ENCODE measurements at places on chromosomes 7 and 10.

GRCh38 chr7:91780521-91780920 lies 100.0 kb downstream of the MTERF1 start:
- DNase-seq: no peak

DNA sequence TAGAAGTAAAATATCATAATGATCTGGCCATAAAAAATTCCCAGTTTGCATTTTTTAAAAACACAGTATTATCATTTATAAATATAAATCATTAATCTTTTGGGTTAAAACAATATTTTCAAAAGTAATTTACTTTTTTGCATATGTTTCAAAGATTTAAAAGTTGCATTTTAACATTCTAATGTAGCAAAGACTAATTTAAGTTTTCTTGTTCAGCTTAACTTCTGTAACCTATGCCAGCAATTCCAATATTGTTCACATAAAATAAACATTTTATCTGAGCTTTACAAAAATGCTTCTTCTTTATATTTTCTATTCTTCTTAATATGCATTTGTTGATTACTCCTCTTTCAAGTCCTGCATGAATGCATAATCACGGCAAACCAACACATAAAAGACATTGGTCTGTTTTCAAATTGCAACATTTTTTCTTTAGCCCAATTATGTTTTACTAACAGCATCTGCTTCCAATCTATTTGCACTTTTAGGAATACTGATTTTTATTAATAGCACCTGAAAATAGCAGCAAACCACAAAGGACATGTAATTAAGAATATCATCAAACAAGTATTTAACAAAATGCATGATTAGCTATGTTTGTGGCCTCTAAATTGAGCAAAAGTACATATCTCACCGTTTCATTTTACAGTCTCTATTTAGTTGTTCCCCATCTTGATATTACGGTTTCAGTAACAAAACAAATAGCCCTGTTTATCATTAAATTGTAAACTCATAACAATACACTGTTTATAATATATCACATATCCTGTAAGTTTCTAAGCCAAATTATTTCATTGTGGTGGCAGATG lies 286.9 kb upstream of the NFE2L3 start:
- DNase-seq: no peak

GRCh38 chr10:30830315-30831230 lies 201.0 kb upstream of the LYZL2 start:
- no peak for DNase-seq

DNA sequence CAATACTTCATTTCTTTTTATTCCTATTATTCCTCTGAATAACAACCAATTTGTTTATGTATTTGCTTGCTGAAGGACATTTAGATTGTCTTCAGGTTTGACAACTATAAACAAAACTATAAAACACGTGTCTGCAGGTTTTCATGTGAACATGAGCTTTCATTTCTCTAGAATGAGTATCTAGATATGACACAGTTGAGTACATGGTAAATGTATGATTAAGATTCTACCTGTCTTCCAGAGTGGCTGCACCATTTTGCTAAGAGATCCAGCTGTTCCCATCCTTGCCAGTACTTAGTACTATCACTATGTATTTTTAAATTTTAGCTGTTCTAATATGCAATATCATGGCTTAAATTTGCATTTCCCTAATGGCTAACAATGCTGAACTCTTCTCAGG lies 10.1 kb downstream of the MCMBP start:
- no peak for DNase-seq

GRCh38 chr7:70334871-70335270 lies 736.6 kb downstream of the AUTS2 start:
- DNase-seq: no peak

DNA sequence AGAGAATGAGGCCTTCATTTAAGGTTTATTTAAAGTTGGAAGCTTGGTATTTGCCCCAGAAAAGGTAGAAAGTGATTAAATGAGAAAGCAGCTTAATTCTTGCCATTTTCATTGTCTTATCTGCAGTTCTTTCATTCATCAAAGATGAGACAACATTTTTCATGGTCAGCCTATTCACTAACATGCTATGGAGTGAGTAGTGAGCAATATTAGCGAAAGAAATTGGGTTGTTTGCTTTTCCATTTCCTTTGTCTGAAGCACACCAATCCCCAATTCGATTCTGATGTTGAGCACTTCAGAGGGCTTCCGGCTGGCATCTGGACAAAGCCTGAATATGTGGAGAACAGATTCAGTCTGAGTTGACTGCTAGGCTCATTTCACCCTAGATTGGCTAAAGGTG lies 317.2 kb downstream of the BBS9 start:
- DNase-seq: no peak

DNA sequence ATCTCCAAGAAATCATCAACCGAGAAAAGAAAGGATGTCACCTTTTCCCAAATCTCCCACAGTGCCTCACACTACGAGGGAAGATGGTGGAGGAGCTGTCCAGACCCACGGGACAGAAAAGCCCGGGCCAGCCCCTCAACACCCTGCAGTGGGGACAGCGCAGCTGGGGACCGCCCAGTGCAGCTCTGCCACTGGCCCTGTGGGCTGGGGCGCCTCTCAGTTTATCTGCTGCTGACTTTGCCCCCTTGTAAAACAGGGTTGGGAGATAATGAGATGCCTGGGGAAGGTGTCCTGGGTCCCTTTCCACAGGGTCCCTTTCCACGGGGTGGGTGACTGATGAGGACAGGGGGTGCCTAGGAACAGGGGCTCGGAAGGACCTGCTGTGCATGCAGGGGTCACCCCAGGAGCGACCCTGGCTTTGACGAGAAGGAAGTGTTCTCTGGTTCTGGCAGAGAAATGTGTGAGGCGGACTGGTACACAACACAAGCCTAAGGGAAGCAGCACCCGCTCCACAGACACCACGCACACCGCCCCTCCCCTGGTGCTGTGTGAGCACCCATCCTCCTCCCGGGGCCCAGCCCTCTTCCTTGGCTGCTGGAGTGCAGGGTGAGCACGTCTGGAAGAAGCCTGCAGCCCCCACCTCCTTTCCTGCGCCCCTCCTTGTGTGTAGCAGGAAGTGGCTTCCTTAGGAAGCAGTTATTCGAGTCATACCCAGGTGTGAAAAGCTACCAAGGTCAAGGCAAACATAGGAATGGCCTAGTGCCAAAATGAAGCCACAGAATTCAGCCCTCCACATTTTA lies 339.9 kb downstream of the DNAJB6 start:
- no peak for DNase-seq

- no peak for DNase-seq
These were observed 44.8 kb downstream of the GNAT3 start for GRCh38 chr7:80467069-80467468.

DNA sequence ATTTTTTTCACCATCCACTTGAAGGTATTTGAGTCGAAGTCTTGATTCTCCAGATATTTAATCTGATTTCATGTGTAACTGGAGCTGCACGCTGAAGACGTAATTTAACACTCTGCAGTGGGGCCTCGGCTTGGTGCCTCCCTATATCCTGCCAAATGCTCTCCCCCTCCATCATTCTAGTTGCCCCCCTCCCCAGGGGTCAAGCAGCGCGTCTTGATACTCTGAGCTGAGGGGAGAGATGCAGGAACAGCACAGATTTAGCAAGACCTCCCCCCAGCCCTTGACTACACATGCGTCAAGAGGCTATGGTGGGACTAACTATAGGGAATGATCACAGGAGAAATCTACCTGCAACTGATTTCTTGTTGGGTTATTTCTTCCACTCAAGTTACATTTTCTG lies 85.8 kb downstream of the PRPF18 start:
- DNase-seq: no peak

- no peak for DNase-seq
These were observed 104.1 kb upstream of the KCNMA1 start for GRCh38 chr10:77741746-77742145.

GRCh38 chr10:126839094-126839761 lies 66.0 kb upstream of the DOCK1 start:
- no peak for DNase-seq

DNA sequence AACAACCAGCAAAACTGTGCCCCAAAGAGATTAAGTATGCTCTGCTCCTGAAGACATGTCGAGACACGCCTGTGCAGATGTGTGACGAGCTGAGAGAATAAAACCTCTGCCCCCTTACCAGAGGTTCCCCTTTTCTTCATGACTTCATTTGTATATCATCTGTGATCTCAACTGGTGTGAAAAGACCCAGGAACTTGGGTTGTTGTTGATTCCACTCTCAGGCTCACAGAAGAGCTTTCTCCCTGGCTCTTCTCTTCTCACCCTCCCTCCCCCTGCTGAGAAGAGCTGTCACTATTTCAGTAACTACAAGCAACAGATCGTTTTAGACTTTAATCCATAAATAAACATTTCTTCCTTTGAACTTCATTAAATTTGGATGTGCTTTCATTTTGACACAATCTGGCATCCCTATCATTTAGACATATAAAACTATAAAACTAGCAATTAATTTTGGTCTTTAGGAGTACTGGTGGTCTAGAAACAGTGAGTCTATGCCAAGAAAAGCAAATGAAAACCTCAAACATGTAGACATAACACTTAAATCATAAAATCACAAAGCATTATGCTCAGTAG lies 179.3 kb upstream of the FZD8 start:
- no peak for DNase-seq

DNA sequence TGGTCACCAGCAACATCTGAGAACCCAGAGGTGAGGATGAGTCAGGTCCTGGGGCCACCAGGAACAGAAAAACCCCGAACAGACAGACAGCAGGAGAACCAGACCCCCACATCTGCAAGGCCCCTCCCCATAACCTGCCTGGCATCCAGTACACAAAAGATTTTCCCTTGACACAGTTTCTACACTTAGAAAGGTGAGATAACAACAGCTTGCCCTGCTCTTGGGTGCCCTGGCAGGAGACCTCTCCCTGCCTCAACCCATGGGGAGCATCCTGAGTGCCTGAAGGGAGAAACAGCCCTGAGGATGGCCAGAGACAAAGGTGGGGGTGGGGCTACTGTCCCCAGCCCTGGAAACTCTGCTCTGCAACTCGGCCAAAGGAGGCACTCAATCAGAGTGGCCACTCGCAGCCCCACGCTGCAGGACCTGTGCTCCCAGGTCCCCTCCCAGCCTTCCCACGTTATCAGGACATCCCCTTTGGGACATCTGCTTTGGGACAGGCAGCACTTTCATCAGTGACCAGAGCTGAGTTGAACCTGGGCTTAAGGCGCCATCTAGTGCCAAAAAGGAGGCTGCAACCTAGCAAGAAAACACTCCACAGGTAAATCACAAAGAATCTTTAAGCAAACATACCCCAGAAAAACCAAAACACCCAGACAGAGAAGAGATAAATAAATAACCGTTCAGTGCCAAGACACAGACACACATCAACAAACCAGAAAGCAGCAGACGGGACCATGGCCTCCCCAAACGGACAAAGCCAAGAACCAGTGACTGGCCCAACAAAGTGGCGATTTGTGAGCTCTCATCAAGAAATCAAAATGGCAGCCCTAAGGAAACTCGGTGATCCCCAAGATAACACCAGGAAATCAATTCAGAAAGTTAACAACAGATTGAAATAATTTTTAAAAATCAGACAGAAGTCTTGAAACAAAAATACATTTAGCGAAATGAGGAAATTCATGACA lies 233.7 kb downstream of the PTPRN2 start:
- no peak for DNase-seq

- no peak for DNase-seq
These were observed 27.1 kb downstream of the VIPR2 start for GRCh38 chr7:159117366-159118196.

DNA sequence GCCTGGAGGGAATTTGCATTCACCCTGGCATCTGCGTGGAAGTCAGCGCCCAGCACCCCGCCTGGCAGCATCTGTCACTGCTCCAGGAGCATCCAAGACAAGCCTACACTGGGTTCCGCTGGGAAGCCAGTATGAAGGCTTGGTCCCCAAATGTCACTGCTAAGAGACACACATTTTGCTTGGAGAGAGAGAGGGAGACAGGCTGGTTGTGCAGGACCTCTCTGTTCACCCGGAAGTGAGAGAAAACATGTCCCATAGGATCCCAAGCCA lies 119.5 kb downstream of the SEC23IP start:
- DNase-seq: no peak

GRCh38 chr7:14381306-14381705 lies 391.8 kb upstream of the ETV1 start:
- DNase-seq: no peak

GRCh38 chr10:103502849-103503660 lies 9.6 kb downstream of the NEURL1 start:
- no peak for DNase-seq

GRCh38 chr10:28250782-28251181 lies 52.1 kb downstream of the MPP7 start:
- no peak for DNase-seq

DNA sequence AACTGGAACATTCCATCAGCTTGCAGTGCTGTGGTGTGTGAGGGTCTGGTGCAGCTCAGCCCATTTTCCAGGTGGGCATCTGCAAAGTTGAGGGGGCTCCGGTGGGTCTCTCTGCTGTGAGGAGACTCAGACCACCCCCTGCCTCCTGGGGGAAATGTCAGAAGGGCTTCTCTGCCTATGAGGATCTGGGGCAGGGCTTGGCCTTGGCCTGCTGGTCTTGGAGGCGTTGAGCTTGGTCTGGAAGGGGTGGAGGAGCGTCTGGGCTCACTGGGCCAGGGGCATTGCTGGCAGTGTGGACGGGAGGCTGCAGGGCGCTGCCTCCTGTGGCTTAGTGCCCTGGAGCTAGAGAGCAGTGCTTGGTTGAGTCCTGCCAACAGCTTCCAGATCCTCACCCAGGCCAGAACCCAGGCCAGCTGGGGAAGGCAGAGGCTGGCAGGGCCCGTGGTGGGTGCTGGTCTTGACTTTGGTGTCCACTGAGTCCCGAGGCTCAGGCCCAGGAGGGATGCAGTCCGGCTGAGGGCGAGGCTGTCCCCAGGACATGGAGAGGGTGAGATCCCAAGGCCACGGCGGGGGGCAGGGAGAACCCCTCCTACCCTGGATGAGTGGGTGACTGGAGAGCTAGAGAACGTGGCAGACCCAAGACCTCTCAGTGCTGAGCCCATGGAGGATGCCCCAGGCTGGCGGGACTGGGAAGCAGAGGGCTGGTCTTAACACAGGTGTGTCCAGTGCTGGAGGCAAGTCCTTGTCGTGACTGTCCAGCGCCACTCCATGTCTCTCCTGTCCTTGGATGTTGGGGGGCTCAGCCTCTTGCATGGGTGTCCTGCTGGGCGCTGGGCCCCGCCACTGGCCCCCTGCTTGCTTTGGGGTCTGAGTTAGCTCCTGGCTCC lies 2.8 kb downstream of the SPRN start:
- DNase-seq: no peak

DNA sequence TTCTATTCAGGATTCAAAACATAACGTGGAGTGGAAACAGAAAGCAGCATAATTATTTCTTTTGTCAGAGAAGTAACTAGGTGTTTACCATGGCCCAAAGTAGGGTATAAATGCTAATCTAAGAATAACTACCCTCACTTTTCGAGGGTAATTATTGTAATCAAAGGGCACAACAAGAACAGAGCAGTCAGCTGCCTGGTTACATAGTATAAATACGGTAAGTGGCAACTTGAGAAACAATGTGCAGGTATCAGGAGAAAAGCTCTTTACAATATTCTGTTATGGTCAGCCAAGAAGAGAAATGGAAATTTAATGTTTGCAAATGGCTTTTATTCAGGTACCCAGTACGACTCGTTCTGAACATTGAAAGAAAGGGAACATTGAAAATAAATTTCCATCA lies 242.0 kb upstream of the NPY start:
- no peak for DNase-seq

- DNase-seq: no peak
These were observed 520 bp downstream of the FAM20C start for GRCh38 chr7:192701-193480.

Measured in activated naive CD4-positive, alpha-beta T cell treated with Interleukin-2 at 50 U/mL for 16 hours (primary cell).